ENCODE measurements at places on chromosomes 5 and 9.

GRCh38 chr9:95021166-95021886, 294.8 kb downstream of the AOPEP start:
- DNase-seq = no peak

- DNase-seq = no peak
These were observed 287.0 kb downstream of the PRELID2 start for GRCh38 chr5:145548097-145548496.

- no peak for DNase-seq
These were observed 97.0 kb downstream of the FOXD1 start for GRCh38 chr5:73351593-73351992.

- DNase-seq = no peak
These were observed 8.9 kb upstream of the MYO10 start for GRCh38 chr5:16944816-16945562.

- DNase-seq = no peak
These were observed 46.8 kb upstream of the RNF20 start for GRCh38 chr9:101486693-101487442.

- DNase-seq = no peak
These were observed 102.5 kb upstream of the RAI14 start for GRCh38 chr5:34553581-34553980.

- DNase-seq = no peak
These were observed 23.0 kb downstream of the AUH start for GRCh38 chr9:91338681-91339080.

GRCh38 chr5:1685066-1685465, 114.6 kb downstream of the MRPL36 start:
- DNase-seq = no peak

- no peak for DNase-seq
These were observed 55.0 kb downstream of the FNBP1 start for GRCh38 chr9:129987941-129988340.

GRCh38 chr9:102862478-102862877, 132.7 kb upstream of the CYLC2 start:
- no peak for DNase-seq

GRCh38 chr5:155276231-155276630, 262.7 kb downstream of the KIF4B start:
- DNase-seq = no peak

DNA sequence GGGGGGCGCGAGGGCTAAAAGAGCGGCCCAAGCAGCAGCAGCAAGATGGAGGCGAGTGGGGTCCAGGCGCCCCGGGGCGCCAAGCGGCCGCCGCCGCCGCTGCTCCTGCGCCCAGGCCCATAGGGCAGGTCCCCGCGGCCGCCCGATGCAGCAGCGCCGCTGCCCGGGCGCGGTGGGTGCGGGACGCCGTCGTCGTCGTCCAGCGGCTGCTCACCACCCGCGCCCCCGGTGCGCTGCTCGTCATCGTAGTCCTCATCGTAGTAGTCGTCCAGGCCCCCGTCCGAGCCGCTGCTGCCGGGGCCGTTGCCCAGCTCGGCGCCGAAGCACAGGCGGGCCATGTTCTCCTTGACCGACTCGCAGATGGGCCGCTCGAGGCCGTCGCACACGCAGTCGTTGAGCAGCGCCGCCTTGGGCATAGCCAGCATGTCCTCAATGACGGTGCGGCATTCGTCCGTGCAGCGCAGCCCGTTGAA, 1.5 kb downstream of the GAS1 start:
- DNase-seq = no peak

DNA sequence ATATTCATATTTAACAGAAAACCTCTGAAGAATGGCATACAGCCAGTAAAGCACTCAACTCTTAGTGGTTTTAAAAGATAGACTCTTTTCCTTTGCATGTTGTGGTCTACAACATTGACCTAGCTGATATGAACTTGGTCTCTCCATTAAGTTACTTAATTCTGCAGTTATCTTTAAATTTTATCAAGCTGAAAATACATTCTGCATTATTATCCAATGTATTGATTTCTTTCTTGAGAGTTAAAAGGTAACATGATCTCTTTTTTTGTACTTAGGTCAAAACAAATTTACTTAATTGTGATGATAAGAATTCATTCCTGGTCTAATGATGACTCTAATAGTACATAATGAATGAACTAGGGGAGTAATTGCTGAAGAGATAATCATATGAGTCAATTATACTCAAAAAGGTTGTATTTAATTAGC, 132.9 kb downstream of the STARD4 start:
- no peak for DNase-seq

DNA sequence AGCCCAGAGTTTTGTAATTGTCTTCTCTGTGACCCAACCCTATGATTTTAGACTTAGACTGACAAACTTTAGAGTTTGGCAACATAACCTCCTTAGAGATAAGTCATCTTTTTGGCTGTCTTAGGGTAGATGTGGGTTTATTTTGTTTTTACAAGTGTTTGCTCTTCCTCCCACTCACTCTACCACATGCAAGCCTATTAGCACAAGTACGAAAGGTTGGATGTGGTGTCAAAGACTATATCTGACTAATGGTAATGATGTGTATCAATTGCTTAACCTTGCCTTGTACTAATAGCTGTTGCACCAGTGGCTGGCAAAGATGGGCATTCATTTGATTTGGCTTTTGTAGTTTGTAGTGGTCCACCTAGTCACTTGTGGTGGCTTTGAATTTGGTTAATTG, 46.5 kb downstream of the SLC25A46 start:
- peak; percentile 62 for DNase-seq

DNA sequence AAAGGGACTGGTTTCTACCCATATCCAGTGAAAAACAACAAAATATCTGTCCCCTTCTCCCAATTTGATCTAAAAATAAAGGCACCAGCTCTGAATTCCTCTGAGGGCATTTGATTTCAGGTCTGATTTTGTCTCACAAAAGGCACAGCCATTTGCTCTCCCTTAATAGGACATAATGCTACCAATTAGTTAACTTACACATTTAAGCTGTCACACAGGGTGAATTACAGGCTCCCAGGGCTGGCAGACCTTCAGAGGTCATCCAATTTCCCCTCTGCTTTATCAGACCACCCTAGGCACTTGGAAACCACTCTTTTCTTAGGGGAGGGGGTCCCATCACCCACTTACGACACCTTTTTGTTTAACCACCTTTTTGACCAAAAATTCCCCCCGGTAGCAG, 319.9 kb downstream of the SPOCK1 start:
- no peak for DNase-seq

GRCh38 chr9:107839371-107839770, 349.8 kb upstream of the KLF4 start:
- no peak for DNase-seq

DNA sequence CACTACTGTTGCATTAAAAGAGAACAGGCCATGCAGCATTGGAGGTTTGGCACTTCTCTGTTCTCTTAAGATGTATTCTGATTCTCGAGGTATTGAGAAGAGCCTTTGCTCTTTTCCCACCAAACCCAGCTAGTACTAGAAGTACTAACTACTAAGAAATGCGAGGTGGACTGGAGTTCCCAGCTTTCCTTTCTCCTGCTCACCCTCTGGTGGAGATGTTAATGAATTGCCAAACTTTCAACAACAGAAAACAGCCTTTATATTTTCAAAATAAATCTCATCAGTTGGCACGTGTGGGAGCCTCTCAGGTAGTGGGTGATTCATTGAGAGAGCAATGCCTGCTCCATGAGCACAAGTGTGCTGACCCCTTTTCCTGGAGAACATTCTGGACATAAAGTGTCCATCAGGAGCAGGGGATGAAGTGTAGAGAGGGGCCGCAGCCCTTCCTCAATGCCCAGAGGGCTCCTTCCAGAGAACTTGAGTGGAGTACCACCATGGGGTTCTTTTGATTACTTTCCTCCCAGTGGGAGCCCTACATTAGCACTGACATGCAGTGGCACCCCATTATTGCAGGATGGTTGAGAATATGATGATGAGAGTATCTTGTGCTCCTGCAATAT, 45.7 kb downstream of the TMEM174 start:
- DNase-seq = no peak

DNA sequence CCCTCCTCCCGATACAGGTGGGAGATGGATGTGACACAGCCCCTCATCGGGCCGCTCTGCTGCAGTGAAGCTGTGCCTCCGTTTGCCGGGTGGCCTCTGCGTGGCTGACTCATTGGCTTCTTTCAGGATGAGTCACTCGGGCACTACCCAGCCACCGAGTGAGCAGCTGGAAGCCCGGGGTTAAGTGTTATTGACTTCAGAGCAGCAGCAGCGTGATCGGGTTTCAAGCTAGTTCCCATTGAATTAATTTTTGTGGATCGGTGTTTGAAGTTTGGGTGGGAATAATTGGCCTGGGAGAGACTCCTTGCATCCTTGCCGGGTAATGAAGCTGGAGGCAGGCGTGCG, 266.4 kb upstream of the IRX4 start:
- no peak for DNase-seq

DNA sequence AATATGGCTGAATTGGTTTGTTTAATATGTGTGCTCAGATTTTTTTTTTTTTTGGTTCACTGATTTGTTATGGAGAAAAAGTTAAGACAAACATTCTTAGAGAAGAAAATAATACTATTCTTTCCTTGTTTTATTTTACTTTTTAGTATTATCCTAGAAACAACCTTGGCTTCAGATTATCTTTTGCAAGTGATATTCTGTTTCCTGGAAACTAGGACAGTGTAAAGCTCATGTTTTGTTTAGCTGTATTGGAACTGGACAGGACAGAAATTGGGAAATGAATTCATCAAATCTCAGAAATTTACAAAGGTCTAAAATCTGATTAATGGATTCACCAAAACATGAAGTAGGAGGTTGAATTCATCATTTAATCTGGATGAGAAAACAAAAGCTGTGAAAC, 130.5 kb downstream of the FBXL7 start:
- DNase-seq = no peak

GRCh38 chr5:157247267-157247666, 18.7 kb upstream of the CYFIP2 start:
- no peak for DNase-seq

DNA sequence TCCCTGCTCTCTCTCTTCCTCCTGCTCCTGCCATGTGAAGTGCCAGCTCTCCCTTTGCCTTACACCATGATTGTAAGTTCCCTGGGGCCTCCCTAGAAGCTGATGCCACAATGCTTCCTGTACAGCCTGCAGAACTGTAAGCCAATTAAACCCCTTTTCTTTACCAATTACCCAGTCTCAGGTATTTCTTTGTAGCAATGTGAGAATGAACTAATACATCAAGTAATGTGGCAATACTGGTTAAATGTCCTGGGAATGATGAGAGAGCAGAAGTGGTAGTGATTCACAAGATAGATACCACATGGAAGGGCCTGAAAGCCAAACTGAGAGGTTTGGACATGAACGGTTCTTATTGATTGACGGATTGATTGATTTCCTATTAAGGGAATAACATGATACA, 62.6 kb upstream of the IL12B start:
- no peak for DNase-seq

- no peak for DNase-seq
These were observed at the start of gene IL9 for GRCh38 chr5:135895474-135896006. Gene IL9 (minus strand): TSS chr5:135895841. CDS start chr5:135895816, 25 bp downstream.

DNA sequence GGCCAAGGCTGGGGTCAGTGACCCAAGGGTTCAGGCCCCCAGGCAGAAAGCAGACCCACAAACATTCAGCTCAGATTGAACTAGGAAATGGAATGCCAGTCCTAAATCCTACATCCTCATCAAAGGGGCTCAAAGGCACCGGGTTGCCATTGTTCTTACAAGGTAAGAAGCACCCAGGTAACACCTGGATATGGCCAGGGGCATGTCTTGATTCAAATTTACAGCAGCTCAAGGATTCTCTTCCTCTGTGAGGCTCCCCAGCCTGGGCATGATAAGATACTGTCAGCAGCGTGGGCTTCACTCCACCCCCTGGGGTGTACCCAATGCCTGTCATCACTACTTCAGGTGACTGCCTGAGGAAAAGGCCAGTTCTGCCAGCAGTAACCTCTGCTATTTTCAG, 92.1 kb upstream of the FSTL4 start:
- DNase-seq = no peak

GRCh38 chr5:154369682-154370081, 76.1 kb upstream of the SAP30L start:
- DNase-seq = no peak

GRCh38 chr9:18866121-18866831, 166.7 kb downstream of the SAXO1 start:
- DNase-seq = no peak

- DNase-seq = peak; percentile 71
These were observed 96.7 kb upstream of the MAMDC2 start for GRCh38 chr9:69946800-69947437.

DNA sequence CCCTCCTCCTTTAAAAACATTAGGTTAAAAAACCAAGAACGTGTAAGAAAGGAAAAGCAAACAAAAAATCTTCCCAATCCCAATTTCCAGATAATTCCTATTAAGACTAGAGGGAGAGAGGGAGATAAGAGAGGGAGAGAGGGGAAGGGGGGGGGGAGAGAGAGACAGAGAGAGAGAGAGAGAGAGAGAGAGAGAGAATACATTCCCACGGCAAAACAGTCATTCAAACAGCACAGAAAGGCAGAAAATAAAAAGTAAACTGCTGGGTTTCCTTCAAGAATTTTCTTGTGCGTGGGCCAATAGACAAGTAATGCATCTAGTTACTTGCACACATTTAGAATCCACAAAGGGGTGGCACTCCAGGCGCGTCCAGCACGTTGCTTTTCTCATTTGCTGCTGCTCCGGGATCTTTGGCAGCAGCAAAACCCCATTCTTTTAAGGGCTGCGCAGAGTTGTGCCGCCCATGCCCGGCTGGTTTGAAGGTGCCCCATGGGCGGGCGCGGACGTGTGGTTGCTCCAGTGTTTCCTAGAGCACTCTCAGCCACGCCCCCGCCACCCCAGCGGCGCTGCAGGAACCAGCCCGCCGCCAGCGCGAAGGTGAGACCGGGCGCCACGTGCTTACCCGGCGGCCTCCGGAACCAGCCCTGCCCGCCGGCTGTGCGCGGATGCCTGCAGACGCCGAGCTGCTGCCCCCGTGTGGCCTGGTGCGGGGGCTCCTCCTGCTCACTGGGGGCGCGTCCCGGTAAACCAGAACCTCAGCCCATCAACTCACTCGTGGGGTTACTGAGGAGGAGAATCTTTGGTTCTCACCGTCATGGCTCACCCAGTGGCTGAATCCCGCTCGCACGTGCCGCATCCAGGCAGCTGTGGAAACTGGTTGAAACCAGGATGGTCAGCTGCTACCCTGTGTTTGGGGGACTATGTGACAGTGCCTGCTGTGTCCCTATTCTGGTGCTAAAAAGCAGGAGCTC, 44.6 kb downstream of the STC2 start:
- no peak for DNase-seq

Data from AG09309 (cell line).